Esophagus muscularis mucosa (tissue), 4 donors: ENCODE measurements at places on chromosomes 4 and X. TPM values are rescaled to one million over a fixed set of nuclear protein-coding genes. Genes with fewer than 3 reads are reported as not detected.

- peaks cover 7% of the 10 kb centered on the region for H3K4me1 ChIP-seq
- DNase-seq = no peak
- no peak overlapping the region for H3K4me3 ChIP-seq
- H3K36me3 ChIP-seq = no peaks in the 10 kb centered on the region
- no peaks in the 10 kb centered on the region for H3K27me3 ChIP-seq
These were observed 5.8 kb downstream of the SRPX2 start for GRCh38 chrX:100649550-100650356.

GRCh38 chr4:158051401-158052235, 121.2 kb downstream of the GASK1B start:
- no peaks in the 10 kb centered on the region for H3K36me3 ChIP-seq
- no peak for DNase-seq
- peak overlapping the region; percentile 2 for H3K27ac ChIP-seq
- H3K4me1 ChIP-seq = no peaks in the 10 kb centered on the region

The CXXC4 gene
- 3.3 TPM for total RNA-seq

- H3K27me3 ChIP-seq = peaks cover 21% of the 10 kb centered on the region
- H3K36me3 ChIP-seq = no peaks in the 10 kb centered on the region
These were observed 9.6 kb upstream of the DUSP9 start for GRCh38 chrX:153637121-153638040.

- no peaks in the 10 kb centered on the region for H3K36me3 ChIP-seq
- H3K27me3 ChIP-seq = peaks cover 3% of the 10 kb centered on the region
- no peak overlapping the region for H3K27ac ChIP-seq
- no peak for DNase-seq
These were observed 17.7 kb downstream of the PPP2R3B start for GRCh38 chrX:368811-369562.

DNA sequence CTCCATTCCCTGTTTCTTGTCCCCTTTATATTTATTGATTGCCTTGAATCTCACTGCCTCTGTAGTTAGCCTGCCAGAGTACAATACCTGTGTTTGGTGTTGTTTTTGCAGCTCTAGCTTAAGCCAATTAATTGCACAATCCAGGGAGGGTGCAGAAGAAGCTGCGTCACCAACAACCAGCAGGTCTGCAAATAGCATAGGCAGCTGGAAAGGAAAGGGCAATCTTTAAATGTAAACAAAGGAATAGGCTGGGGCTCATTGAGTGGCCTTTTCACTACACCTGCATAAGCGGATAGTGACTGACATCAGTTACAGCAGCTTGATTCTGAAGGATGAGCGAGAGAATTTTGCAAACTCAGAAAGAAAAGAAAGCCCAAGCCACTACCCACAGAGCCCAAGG, 106.8 kb upstream of the RAI2 start:
- no peaks in the 10 kb centered on the region for H3K36me3 ChIP-seq
- H3K27me3 ChIP-seq = no peaks in the 10 kb centered on the region
- no peaks in the 10 kb centered on the region for H3K4me1 ChIP-seq
- H3K4me3 ChIP-seq = no peak overlapping the region
- DNase-seq = no peak

The NCAPG gene
- total RNA-seq = not detected

GRCh38 chrX:106415276-106415895, 196.4 kb upstream of the RADX start:
- H3K36me3 ChIP-seq = no peaks in the 10 kb centered on the region
- no peak overlapping the region for H3K4me3 ChIP-seq
- no peaks in the 10 kb centered on the region for H3K4me1 ChIP-seq

The XAGE1A gene
- not detected for total RNA-seq

GRCh38 chr4:104915373-104915772, 231.3 kb upstream of the TET2 start:
- no peaks in the 10 kb centered on the region for H3K36me3 ChIP-seq
- no peak overlapping the region for H3K27ac ChIP-seq
- H3K4me3 ChIP-seq = no peak overlapping the region

DNA sequence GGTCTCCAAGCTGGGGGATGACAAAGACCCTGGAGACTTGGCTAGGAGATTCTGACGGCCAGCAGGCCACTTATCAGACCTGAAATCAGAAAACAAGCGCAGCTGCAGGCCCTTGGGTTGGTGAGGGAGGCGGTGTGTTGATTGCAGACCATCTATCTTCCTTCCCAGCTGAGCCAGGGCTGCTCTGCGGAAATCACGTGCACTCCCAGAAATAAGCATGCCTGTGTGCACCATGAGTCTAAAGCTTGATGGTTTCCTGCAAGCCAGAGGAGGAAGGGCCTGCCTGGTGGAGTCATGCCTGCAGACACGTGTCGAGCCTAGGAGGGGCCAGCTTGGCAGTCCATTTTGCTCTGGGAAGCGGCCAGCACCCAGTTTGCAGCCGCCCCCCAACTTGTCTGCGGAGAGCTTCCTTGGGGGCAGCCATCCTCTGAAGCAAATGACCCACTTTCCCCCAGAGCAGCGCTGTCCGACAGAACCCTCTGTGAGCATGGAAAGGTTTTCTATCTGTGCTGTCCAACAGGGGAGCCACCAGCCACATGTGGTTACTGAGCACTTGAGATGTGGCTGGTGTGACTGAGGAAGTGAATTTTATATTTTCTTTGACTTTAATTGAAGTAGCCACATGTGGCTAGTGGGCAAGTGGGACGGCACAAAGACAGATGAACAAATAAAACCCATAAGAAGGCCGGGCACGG, 175.7 kb upstream of the BCOR start:
- no peaks in the 10 kb centered on the region for H3K4me1 ChIP-seq
- H3K27me3 ChIP-seq = no peaks in the 10 kb centered on the region
- no peak for DNase-seq
- no peak overlapping the region for H3K27ac ChIP-seq

GRCh38 chrX:115437841-115438595, 123.0 kb upstream of the PLS3 start:
- DNase-seq = no peak
- H3K36me3 ChIP-seq = no peaks in the 10 kb centered on the region
- no peaks in the 10 kb centered on the region for H3K27me3 ChIP-seq
- H3K4me3 ChIP-seq = no peak overlapping the region
- no peak overlapping the region for H3K27ac ChIP-seq

GRCh38 chr4:140673729-140674128, 82.5 kb downstream of the TBC1D9 start:
- H3K4me1 ChIP-seq = peaks cover 15% of the 10 kb centered on the region
- no peak overlapping the region for H3K4me3 ChIP-seq
- H3K27ac ChIP-seq = no peak overlapping the region
- no peak for DNase-seq

The TMEM156 gene
- total RNA-seq = 0.50 TPM

The GPR119 gene
- total RNA-seq = not detected

- no peaks in the 10 kb centered on the region for H3K27me3 ChIP-seq
- H3K36me3 ChIP-seq = no peaks in the 10 kb centered on the region
- no peak overlapping the region for H3K27ac ChIP-seq
- H3K4me3 ChIP-seq = no peak overlapping the region
- DNase-seq = no peak
These were observed 39.6 kb upstream of the MBTPS2 start for GRCh38 chrX:21799767-21800166.

- no peaks in the 10 kb centered on the region for H3K27me3 ChIP-seq
- H3K4me3 ChIP-seq = no peak overlapping the region
- no peak for DNase-seq
- no peaks in the 10 kb centered on the region for H3K4me1 ChIP-seq
- no peaks in the 10 kb centered on the region for H3K36me3 ChIP-seq
These were observed 58.6 kb downstream of the NDST4 start for GRCh38 chr4:115054836-115055235.

GRCh38 chr4:15149839-15150592, 147.7 kb downstream of the CPEB2 start:
- H3K36me3 ChIP-seq = no peaks in the 10 kb centered on the region
- peak; percentile 93 for DNase-seq
- H3K4me1 ChIP-seq = peaks cover 30% of the 10 kb centered on the region
- H3K27ac ChIP-seq = peak overlapping the region; percentile 52
- H3K4me3 ChIP-seq = no peak overlapping the region

DNA sequence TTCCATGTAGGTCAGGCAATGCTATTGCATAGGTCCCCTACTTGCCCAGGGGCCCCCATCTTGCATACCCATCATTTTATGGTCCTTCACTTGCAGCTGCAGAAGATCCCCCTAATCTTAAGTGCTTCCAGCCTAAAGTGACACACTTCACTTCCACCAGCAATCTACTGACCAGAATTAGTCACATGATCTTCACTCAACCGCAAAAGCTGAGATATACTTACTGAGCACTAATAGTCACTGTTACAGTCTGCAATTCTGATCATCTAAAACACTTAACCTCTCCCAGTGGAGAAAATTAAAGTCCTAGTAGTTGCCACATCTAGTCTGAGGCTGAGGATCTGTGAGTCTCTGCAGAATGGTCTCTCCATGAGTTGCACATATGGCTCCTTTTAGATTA, 82.1 kb downstream of the AREG start:
- no peak for DNase-seq
- no peak overlapping the region for H3K27ac ChIP-seq
- H3K4me3 ChIP-seq = no peak overlapping the region
- H3K4me1 ChIP-seq = no peaks in the 10 kb centered on the region

The TMSB15C gene
- 0.83 TPM for total RNA-seq
